ENCODE measurements at places on chromosomes 12 and 14.
A peak's percentile ranks its signal among the peaks of the same experiment; 100 is the strongest.

- DNase-seq: no peak
Observed at GRCh38 chr12:81759190-81760051, at the start of gene PPFIA2. TSS of gene PPFIA2 (minus strand) at chr12:81759350.

DNA sequence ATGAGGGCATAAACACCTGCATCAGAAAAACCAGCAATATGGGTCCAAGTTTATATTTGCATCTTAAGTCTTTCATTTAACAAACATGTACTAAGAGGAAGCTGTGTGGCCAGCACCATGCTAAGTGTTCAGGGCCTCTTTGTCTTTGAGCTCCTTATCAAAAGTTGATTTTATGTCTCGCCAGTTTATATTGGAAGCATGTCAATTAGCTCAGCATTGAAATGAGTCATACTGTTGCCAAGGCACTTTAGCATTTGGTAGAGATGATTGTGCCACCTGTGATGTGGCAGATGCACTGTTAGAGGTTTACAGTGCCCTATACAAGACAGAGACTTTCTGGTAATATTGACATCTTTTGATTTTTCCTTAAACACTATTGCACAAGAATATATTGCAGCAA lies 68.5 kb downstream of the BHLHE41 start:
- no peak for DNase-seq

- no peak for DNase-seq
Observed at GRCh38 chr14:78007160-78007559, 163.0 kb upstream of the NRXN3 start.

- DNase-seq: no peak
Observed at GRCh38 chr14:32075672-32076277, 1.3 kb upstream of the ARHGAP5 start.

DNA sequence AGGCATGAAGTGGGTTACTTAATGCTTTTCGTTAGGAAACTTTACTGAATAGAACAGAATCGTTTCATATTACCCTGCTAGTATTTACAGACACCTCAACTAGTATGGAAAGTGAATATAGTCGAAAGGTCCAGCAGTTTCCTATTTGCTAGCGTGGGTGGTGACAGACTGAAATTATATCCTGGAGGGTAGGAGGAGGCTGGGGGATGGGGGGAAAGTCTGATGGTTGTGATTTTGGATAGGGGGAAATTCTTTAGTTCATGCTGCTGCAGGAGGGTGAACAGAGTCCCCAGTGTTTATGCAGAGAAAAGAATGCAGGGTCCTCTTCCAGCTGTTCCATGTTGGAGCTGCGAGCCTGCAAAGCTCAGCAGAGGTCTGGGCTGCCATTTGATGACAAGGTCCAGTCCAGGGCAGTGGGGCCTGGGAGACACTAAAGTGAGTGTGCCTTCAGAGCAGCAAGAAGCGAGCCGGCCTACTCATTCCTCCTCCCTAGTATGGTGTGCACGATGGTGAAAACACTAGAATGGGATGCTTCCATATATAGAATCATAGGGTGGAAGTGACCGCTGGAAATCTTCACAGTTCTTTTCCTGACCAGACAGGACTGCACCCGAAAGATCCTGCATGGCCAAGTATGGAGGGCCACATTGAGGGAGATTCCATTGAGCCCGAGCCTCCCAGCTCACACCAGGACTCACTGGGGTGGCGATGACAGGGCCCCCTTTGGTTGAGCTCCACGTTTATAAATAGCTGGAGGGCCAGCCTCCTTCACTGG lies 2.1 kb downstream of the SAMD4A start:
- no peak for DNase-seq

GRCh38 chr14:89365061-89365801 lies 51.8 kb downstream of the FOXN3 start:
- DNase-seq: peak; percentile 40

- no peak for DNase-seq
Observed at GRCh38 chr14:32508281-32508680, 179.2 kb downstream of the AKAP6 start.

GRCh38 chr14:61704554-61704953 lies 9.2 kb downstream of the HIF1A start:
- no peak for DNase-seq

GRCh38 chr14:75264036-75264435 lies 14.6 kb upstream of the FOS start:
- DNase-seq: no peak

- DNase-seq: peak; percentile 3
Observed at GRCh38 chr12:991350-992333, 619 bp downstream of the ERC1 start.

DNA sequence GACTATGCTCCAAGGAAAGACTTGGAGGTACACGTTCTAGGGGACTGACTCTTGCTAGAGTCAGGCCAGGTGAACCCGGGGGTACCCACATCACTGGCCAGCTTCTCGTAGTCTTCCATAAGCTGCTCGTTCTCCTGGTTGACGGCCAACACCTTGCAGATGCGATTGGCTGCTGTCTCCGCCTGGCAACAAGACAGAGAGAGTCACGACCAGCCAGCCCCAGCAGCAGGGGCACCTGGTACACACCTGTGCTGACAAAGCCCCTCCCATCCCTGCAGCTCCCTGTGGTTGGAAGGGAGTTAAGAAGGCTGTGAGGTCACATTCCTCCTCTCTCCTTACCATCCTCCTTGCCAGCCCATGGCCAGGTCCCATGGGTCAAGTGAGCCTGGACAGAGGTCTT lies 85.5 kb downstream of the ACTN1 start:
- no peak for DNase-seq

- no peak for DNase-seq
Observed at GRCh38 chr12:104615048-104615561, 158.4 kb downstream of the CHST11 start.

DNA sequence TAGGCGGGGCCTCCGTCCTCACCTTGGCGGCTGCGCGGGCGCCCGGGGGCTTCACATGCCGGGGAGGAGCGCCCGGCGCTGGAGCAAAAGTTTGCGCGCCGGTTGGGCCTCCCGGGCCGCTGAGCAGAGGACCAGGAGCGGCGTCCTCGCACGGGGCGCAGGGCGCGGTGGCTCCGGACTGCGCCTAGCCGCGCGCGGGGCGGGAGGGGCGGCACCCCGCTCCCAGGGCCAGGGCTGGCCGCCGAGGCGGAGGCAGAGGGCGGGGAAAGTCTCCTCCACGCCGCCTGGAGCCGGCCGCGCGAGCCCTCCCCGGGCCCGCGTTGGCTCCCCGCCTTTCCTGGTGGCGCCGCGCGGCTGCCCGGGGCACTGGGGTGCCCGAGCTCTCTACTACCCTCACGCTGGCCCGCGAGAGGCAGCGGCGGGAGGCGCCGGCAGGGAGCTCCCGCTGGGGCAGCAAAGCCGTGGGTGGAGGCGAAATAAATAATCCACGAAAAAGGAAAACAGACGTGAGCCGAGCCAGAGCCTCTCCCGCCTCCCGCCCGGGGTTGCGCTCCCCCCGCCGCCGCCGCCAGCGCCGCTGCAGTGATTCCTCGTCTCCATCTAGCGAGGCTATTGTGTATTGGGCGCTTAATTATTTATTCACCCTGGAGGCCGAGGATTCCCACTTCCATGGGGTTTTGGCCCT lies 400 bp upstream of the PRIMA1 start:
- DNase-seq: no peak

- DNase-seq: no peak
Observed at GRCh38 chr12:52965337-52965731, 16.4 kb downstream of the KRT18 start.

Measured in stimulated activated CD4-positive, alpha-beta T cell treated with anti-CD3 and anti-CD28 coated beads, TNF-alpha, amount 100 ng/mL, for 24 hours (primary cell).